ENCODE measurements at places on chromosomes 12 and 14.

GRCh38 chr12:132222096-132222807, 78.0 kb downstream of the NOC4L start:
- no peak for DNase-seq

GRCh38 chr12:13576935-13577500, 380.5 kb downstream of the EMP1 start:
- no peak for DNase-seq

DNA sequence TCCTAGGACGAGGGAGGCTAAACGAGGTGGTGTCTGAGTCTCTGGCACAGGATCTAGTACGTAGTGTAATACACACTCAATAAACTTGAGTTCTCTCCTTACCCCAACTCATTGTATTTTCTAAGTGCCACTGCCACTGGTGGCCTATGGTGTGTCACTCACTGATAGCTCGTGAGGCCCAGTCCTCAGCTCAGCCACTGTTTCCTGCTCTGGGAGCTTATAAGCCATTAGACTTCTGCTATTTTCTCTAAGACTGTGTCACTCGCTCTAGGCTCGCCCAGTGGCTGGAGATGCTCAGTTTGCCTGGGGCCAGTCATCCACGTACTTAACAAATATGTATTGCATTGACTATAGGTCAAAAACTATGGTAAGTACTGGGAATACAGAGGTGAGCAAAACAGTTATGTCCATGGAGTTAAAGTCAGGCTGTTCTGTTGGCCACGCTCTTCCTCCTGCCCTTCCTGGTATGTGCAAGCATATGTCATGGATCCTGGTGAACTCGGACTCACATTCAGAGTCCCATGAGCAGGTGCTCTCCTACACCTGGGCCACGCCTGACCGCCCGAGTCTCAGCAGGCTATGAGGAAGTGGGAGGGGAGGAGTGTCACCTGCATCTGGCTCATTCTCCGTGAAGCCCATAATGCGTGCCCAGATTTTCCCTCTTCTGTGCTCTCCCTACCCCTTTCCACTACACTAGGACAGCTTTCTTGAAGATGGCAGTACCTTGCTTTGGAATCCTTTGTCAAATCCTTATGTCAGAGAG, 41.6 kb downstream of the DEGS2 start:
- no peak for DNase-seq

- no peak for DNase-seq
Measured at GRCh38 chr12:124730455-124730932, 133.2 kb downstream of the SCARB1 start.

- no peak for DNase-seq
Measured at GRCh38 chr14:27050208-27050607, 452.4 kb upstream of the NOVA1 start.

GRCh38 chr12:132027636-132028035, 77.9 kb downstream of the EP400 start:
- no peak for DNase-seq

DNA sequence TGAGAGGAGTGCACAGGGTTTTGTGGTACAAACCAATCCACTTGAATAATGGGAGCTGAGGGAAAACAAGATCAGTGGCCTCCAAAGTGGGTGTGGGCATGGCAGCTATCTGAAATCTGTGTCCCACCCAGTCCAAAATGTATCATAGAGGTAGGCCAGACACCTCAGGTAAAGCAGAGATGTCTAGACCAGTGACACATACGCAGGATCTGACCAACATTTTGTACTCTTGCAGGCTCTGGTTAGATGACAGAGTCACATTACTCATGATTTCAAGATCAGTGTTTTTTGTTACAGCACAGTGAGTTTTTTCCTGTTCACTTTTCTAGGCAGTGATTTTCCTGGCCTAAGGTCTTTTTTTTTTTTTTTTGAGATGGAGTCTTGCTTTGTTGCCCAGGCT, 211.8 kb downstream of the PCNX1 start:
- DNase-seq = no peak

GRCh38 chr14:91378930-91379578, 38.6 kb downstream of the CCDC88C start:
- no peak for DNase-seq

DNA sequence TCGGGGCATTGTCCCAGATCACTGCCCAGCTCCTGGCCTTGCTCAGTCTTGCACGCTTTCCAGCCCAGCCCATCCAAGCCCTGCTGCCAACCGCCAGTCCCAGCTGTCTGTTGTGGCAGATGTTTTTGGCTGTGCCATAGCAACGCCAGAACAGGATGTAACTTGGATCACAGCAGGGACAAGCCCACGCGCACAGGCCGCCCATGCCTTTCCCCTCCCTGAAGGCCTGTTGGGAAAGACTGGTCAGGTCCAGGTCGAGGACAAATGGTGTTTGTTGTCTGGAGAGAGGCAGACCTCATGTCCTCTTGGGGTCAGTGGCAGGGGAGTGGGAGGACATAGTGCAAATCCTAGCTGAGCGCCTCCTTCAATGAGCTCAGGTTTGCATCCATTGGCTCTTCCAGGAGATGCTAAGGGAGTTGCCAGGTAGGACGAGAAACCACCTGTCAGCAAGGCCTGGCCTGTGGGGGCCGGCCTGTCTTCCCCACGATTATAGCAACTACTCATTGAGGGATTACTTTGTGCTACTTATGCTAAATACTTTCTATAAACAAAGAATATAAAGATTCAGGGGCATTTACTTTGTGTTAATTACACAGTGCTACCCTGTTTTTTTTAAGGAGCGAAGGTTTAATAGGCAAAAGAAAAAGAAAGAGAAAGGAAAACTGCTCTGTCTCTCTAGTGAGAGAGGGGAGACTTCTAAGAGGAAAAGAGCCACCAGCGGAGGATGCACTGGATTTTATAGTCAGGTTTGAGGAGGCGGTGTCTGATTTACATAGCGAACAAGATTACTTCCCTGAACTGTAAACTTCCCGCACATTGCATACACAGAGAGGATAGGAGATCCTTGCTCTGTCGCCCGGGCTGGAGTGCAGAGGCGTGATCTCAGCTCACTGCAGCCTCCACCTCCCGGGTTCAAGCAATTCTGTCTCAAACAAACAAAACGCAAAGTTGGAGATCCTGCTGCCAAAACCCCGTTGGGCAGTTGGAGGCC, 42.8 kb upstream of the CORO1C start:
- no peak for DNase-seq

DNA sequence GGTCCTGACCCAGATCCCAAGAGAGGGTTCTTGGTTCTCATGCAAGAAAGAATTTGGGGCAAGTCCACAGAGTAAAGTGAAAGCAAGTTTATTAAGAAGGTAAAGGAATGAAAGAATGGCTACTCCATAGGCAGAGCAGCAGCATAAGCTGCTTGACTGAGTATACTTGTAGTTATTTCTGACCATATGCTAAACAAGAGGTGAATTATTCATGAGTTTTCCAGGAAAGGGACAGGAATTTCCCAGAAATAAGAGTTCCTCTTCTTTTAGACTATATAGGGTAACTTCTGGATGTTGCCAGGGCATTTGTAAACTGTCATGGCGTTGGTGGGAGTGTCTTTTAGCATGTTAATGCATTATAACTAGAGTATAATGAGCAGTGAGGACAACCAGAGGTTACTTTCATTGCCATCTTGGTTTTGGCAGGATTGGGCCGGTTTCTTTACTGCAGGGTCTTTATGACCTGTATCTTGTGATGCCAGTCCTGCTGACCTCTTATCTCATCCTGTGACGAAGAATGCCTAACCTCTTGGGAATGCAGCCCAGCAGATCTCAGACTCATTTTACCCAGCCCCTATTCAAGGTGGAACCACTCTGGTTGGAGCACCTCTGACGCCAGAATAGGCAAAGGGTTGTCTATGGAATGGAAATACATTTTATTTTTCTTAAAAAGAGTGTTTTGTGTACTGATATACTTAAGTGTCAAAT, 113.8 kb downstream of the OTOGL start:
- no peak for DNase-seq

DNA sequence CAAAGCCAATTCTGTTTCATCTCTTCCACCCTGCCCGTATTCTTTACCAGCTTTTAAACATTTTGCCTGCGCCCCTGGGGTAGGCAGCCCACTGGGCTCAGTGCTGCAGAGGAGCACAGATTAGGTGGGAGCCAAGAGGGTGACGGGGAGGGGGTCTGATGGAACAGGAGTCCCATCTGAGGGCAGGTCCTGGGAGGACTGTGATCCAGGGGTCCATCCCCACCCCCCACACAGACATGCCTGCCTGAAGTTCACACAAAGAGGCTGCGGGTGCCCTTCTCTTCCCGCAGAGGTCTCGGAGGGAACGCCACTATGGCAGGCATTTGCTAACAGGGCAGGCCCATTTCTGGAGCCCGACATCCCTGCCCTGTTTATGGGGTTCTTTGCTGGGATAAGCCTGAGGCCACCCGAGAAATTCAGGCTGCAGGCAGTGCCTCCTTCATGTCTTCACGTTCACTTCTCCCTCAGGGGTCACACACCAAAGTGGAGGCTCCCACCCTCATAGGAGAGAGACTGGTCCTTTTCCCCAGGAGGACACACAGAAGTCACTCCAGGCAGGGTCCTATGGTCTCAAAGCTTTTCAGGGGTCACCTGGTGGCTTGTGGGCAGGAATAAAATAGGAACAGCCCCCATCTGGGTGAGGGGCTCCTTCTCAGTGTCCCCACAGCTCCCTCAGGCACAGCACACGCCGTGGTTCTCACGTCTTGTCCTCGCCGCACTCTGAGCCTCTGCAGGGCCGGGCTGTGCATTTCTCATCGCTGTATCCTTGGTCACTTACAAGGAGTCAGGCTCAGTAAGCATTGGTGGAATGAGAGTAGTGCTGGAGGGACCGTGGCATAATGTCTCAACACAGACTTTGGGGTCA, 12.9 kb downstream of the VASH1 start:
- DNase-seq = no peak

- DNase-seq = no peak
Measured at GRCh38 chr14:24556756-24557155, 19.3 kb downstream of the CTSG start.

DNA sequence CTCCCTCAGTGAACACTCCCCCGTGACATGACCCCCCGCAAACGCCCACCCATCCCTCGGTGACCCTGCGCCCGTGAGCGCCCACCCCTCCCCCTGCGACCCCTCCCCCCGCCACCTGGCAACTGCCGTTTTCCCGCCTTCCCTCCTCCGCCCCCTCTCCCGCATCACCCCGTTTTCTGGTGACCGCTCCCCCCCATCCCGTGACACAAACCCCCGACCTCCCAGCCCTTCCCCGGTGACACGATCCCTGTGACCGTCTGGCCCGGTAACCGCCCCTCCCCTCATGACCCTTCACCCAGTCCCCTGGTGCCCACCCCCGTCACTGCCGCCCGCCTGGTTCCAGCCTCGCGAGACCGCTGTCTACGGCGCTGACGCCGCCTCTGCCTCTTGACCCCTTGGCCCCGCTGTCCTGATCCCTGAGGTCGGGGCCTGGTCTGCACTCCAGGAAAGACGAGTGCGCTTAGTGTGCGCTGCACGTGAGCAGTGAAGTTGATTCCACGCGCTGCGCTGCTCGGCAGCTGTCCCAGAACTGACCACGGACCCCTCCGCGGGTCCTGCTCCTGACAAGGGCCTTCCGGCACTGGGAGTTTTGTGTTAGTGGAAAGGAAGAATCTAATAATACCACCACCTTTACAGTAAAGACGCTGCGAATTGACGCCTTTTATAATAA, 59.4 kb downstream of the DDX51 start:
- peak; percentile 38 for DNase-seq

- no peak for DNase-seq
Measured at GRCh38 chr12:29389295-29389919, 8.4 kb upstream of the ERGIC2 start.
